Endothelial cell of umbilical vein (primary cell): ENCODE measurements at places on chromosomes 2 and 18. TPM values are rescaled to one million over a fixed set of nuclear protein-coding genes. Genes with fewer than 3 reads are reported as not detected.

The FRZB gene
- 0.09 TPM in 1 of 2 replicates, not detected in the other for total RNA-seq

The TCF23 gene
- total RNA-seq, result not detected in 2 replicates

The VWC2L gene
- total RNA-seq, result not detected in 2 replicates

The C1GALT1C1L gene
- total RNA-seq, result 0.40 and 0.74 TPM in 2 replicates

The RGPD8 gene
- total RNA-seq, result 10.8 and 17.7 TPM in 2 replicates

The ANKRD29 gene
- 1.2 and 2.6 TPM in 2 replicates for total RNA-seq

The ANXA4 gene
- 70.8 and 79.6 TPM in 2 replicates for total RNA-seq

The C2orf76 gene
- total RNA-seq, result 12.0 and 12.1 TPM in 2 replicates

The CIB4 gene
- not detected in 2 replicates for total RNA-seq

The LIMS3 gene
- total RNA-seq, result 9.4 and 17.8 TPM in 2 replicates

DNA sequence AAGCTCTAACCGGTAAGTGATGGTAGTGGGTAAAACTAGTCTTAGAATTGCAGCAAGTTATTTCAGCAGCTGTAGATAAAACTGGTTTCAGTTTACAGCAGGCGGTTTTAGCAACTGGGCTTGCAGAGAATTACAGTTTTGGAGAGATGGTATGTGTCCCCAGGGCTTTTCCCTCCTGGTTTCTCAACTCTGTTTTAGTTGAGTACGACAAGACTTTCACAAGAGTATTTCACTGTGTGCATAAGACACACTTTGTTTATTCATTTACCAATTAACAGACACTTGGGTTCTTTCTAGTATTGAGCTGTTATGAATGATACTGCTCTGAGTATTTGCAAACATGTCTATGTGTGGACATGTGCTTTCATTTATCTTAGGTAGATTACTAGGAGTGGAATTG lies 65.6 kb upstream of the RFX8 start:
- no peak overlapping the region for H3K4me3 ChIP-seq
- DNase-seq, result no peak
- no peaks in the 10 kb centered on the region for H3K36me3 ChIP-seq
- H3K4me1 ChIP-seq, result peaks cover 4% of the 10 kb centered on the region
- H3K27me3 ChIP-seq, result no peaks in the 10 kb centered on the region
- no peak overlapping the region for H3K27ac ChIP-seq

- H3K36me3 ChIP-seq, result no peaks in the 10 kb centered on the region
- no peaks in the 10 kb centered on the region for H3K4me1 ChIP-seq
- no peak overlapping the region for H3K27ac ChIP-seq
- H3K4me3 ChIP-seq, result no peak overlapping the region
These were observed 66.7 kb downstream of the TPGS2 start for GRCh38 chr18:36762074-36762473.

DNA sequence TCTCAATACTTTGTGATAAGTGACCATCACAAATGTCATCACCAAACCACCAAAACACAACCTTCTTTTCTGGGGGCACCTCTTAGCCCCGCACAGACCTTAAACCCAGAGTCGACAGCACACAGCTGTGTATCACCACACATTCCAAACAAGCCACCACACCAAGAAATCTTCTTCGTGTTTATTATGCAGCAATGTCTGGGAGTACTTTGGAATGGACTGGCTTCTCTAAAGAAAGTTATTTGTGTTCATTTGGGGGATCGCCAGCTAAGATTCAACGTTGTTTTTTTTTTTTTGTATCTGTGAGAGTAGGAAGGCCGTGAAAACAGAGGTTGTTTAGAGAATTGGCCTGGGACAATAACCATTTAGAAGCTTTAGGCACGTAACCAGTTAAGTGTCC lies 1.1 kb upstream of the MTA3 start:
- no peak for DNase-seq
- no peaks in the 10 kb centered on the region for H3K36me3 ChIP-seq
- no peak overlapping the region for H3K27ac ChIP-seq

- no peaks in the 10 kb centered on the region for H3K36me3 ChIP-seq
- H3K4me3 ChIP-seq, result no peak overlapping the region
- DNase-seq, result no peak
- no peaks in the 10 kb centered on the region for H3K27me3 ChIP-seq
- no peaks in the 10 kb centered on the region for H3K4me1 ChIP-seq
- H3K27ac ChIP-seq, result no peak overlapping the region
These were observed 176.2 kb upstream of the ST6GAL2 start for GRCh38 chr2:107062173-107062572.

DNA sequence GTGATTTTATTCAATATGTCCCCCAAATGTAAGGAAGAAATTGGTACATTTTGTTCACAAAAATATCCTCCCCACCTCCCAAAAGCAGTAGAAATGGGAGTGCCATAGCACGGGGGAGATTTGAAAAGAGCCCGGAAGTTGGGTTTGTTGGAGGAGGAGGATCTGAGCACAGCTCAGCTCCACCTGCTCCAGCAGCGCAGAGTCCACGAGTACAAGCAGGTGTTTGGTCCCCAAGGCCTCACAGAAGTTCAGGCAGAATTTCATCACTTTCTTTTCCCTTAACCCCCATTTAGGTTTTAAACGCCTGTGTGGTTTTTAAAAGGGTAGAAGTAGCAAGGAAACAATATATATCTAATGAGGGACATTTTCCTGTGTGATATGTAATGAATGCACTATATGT lies 56.0 kb downstream of the TRAPPC12 start:
- peaks cover 2% of the 10 kb centered on the region for H3K36me3 ChIP-seq
- no peak for DNase-seq
- H3K27me3 ChIP-seq, result no peaks in the 10 kb centered on the region
- H3K4me3 ChIP-seq, result no peak overlapping the region

GRCh38 chr2:102028470-102028869 lies 36.7 kb downstream of the IL1R2 start:
- DNase-seq, result no peak
- H3K27ac ChIP-seq, result no peak overlapping the region
- no peaks in the 10 kb centered on the region for H3K27me3 ChIP-seq
- peaks cover 9% of the 10 kb centered on the region for H3K4me1 ChIP-seq

DNA sequence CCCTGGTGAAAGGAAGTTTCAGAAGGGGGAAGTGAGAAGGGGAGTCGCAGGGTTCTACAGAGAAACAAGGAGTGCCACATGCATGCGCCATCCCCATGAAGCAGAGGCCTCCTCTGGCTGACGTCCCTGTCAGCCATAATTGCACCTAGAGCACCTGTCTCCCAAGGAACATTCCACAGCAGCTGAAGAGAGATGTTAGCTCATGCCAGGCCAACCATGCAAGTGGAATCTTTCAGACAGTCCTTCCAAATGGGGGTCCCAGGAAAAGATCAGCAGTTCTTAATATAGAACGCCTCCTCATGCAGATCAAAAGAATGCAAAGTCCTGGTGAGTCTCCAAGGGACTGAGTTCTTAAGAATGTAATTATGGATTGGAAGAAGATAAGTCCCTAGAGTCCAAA lies 29.6 kb downstream of the MRO start:
- H3K36me3 ChIP-seq, result no peaks in the 10 kb centered on the region
- H3K27me3 ChIP-seq, result no peaks in the 10 kb centered on the region
- no peak for DNase-seq
- no peaks in the 10 kb centered on the region for H3K4me1 ChIP-seq
- H3K4me3 ChIP-seq, result no peak overlapping the region
- H3K27ac ChIP-seq, result no peak overlapping the region

DNA sequence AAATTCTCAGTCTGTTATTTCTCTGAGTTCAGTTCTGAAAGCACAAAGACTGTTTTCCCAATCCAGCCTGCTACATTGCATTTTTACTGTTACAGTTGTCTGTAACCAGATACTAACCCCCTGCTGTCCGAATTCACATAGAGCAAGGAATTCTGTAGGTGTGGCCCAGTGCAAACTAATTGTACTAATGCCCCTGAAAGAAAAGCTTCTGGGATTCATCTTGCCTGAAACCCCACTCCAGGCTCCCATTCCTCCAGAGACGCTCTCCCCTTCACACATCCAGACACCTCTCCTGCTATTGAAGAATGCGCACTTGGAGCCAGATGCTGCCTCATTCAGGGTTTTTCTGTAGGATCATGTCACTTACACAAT lies 127.0 kb downstream of the TTC32 start:
- DNase-seq, result no peak
- no peaks in the 10 kb centered on the region for H3K36me3 ChIP-seq
- H3K27ac ChIP-seq, result no peak overlapping the region
- no peaks in the 10 kb centered on the region for H3K27me3 ChIP-seq
- no peak overlapping the region for H3K4me3 ChIP-seq

GRCh38 chr2:187003038-187003554 lies 154.1 kb upstream of the ZSWIM2 start:
- H3K4me1 ChIP-seq, result no peaks in the 10 kb centered on the region
- no peak overlapping the region for H3K27ac ChIP-seq
- no peaks in the 10 kb centered on the region for H3K27me3 ChIP-seq
- no peak for DNase-seq

GRCh38 chr2:147910990-147911473 lies 66.2 kb downstream of the ACVR2A start:
- H3K4me1 ChIP-seq, result peaks cover 22% of the 10 kb centered on the region
- no peak overlapping the region for H3K27ac ChIP-seq
- no peaks in the 10 kb centered on the region for H3K27me3 ChIP-seq
- no peaks in the 10 kb centered on the region for H3K36me3 ChIP-seq
- DNase-seq, result peak; percentile 91
- H3K4me3 ChIP-seq, result no peak overlapping the region

- H3K4me3 ChIP-seq, result no peak overlapping the region
- H3K27me3 ChIP-seq, result peaks cover 2% of the 10 kb centered on the region
- no peak overlapping the region for H3K27ac ChIP-seq
- H3K4me1 ChIP-seq, result no peaks in the 10 kb centered on the region
- H3K36me3 ChIP-seq, result no peaks in the 10 kb centered on the region
- DNase-seq, result no peak
These were observed 105.3 kb upstream of the BCL2L11 start for GRCh38 chr2:111015283-111015995.

GRCh38 chr18:9810994-9811705 lies 74.6 kb upstream of the TXNDC2 start:
- no peak overlapping the region for H3K4me3 ChIP-seq
- peaks cover 7% of the 10 kb centered on the region for H3K4me1 ChIP-seq
- no peaks in the 10 kb centered on the region for H3K27me3 ChIP-seq
- peaks cover 2% of the 10 kb centered on the region for H3K36me3 ChIP-seq
- DNase-seq, result no peak

DNA sequence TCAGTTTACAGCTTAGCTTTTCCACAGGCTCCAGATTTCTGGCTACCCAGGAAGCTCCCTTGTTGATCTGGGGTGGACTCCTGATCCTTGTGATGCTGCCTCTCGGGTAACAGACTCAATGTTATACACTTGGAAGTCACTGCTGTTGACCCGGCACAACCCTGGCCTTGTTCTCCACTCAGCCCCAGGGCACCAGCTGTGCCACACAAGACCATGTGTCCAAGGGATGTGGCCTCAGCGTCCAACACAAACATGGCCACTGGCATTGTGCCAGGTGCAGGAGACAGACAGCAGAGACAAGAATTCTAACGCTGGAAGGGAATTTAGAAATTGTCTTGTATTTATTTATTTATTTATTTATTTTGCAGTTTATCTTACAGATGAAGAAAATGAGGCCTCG lies 39.0 kb upstream of the PPP4R1 start:
- peak; percentile 70 for DNase-seq
- H3K4me1 ChIP-seq, result peaks cover 4% of the 10 kb centered on the region
- no peaks in the 10 kb centered on the region for H3K27me3 ChIP-seq
- H3K36me3 ChIP-seq, result no peaks in the 10 kb centered on the region
- H3K27ac ChIP-seq, result no peak overlapping the region
- no peak overlapping the region for H3K4me3 ChIP-seq

DNA sequence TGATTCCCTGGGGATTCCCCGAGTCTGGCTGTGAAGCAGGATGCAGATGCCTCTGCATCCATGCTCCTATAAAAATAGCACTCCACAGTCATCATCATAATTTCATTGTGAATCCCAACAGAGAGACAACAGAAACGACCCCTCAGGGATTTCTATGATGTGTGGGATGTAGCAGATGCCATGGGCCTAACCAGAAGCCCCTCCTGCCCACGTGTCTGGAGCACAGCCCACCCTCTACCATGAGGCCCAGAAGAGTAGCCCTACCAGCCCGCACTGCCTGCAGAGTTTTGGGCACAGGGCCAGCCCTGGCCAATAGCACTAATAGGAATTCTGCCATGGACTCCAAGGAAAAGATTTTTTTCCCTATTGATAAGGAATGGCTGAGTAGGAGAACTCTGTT lies 66.6 kb downstream of the GYPC start:
- no peak overlapping the region for H3K27ac ChIP-seq
- no peaks in the 10 kb centered on the region for H3K36me3 ChIP-seq
- DNase-seq, result no peak
- no peaks in the 10 kb centered on the region for H3K27me3 ChIP-seq
- H3K4me3 ChIP-seq, result no peak overlapping the region
- no peaks in the 10 kb centered on the region for H3K4me1 ChIP-seq

DNA sequence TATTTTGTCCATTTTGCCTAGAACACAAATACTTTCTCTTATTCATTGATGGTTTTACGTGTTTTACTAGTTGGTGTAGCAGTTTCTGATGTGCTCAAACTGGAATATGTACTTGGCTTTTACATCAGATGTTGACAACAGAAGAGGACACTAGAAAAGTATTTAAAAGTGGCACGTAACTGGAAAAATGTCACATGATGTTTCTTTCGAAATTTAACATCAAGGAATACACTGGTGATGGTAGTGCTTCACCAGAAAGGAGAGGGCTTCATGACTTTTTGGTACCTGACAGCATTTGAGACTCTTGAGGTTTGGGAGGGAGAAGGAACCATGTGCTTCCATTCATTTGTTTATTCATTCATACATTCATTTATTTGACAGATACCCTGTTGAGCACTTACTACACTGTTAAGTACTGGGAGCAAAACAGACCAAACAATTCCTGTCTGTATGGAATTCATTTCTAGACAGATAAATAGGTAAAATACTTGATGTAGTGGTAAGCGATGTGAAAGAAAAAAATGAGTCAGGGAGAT lies 1.5 kb downstream of the GIGYF2 start:
- no peaks in the 10 kb centered on the region for H3K27me3 ChIP-seq
- no peak overlapping the region for H3K4me3 ChIP-seq
- no peak overlapping the region for H3K27ac ChIP-seq
- no peaks in the 10 kb centered on the region for H3K36me3 ChIP-seq

GRCh38 chr2:62554440-62554839 lies 48.4 kb upstream of the TMEM17 start:
- no peaks in the 10 kb centered on the region for H3K4me1 ChIP-seq
- no peak for DNase-seq
- peaks cover 9% of the 10 kb centered on the region for H3K27me3 ChIP-seq
- H3K27ac ChIP-seq, result no peak overlapping the region
- H3K4me3 ChIP-seq, result no peak overlapping the region
- H3K36me3 ChIP-seq, result no peaks in the 10 kb centered on the region

DNA sequence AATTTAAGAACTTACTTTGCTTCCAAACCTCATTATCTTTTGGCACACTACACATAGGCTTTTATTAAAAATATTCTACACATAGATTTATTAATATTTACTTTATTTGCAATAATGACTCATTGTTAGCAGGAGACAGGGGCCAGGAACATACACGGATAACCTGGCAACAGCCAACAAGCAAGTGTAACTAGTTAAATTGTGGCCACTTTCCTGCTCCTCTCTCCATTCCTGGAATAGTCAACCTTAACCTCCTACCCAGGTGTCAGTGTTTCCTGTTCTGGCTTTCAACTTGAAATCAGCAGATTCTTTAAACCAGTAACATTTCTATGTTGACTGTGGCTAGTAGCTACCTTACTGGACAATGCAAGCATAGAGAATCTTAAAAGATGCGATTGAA lies 26.5 kb downstream of the ACVR1 start:
- DNase-seq, result peak; percentile 50
- H3K4me3 ChIP-seq, result no peak overlapping the region
- H3K36me3 ChIP-seq, result no peaks in the 10 kb centered on the region
- peaks cover 11% of the 10 kb centered on the region for H3K4me1 ChIP-seq
- no peak overlapping the region for H3K27ac ChIP-seq
- H3K27me3 ChIP-seq, result no peaks in the 10 kb centered on the region

GRCh38 chr2:126359494-126359893 lies 296.5 kb upstream of the GYPC start:
- no peaks in the 10 kb centered on the region for H3K36me3 ChIP-seq
- H3K27ac ChIP-seq, result no peak overlapping the region
- no peaks in the 10 kb centered on the region for H3K4me1 ChIP-seq
- DNase-seq, result no peak
- no peaks in the 10 kb centered on the region for H3K27me3 ChIP-seq
- no peak overlapping the region for H3K4me3 ChIP-seq
